ENCODE measurements at places on chromosomes 3 and 15.

- DNase-seq, result no peak
Observed at GRCh38 chr15:99955532-99955931, 222.3 kb upstream of the LYSMD4 start.

- DNase-seq, result no peak
Observed at GRCh38 chr3:24802614-24803013, 308.0 kb upstream of the THRB start.

- no peak for DNase-seq
Observed at GRCh38 chr3:183254487-183255347, 1.7 kb downstream of the B3GNT5 start.

DNA sequence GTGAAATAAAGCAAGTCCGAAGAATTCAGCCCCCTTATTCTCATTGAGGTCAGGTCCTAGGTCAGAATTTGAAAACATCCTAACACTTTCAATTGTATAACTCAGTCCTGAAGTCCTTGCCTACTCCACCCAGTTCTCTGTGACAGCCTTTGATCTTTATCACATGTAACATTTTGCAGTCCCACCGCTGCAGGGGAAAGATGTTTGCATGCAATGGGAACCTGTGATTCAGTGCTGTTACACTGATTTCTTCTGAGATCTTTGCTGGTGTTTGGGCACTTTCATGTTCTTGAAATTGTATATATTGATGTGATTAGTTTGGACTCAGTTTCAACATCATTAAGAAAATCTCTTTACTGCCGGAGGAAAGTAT is 18.0 kb upstream of the SECISBP2L start:
- DNase-seq, result no peak

DNA sequence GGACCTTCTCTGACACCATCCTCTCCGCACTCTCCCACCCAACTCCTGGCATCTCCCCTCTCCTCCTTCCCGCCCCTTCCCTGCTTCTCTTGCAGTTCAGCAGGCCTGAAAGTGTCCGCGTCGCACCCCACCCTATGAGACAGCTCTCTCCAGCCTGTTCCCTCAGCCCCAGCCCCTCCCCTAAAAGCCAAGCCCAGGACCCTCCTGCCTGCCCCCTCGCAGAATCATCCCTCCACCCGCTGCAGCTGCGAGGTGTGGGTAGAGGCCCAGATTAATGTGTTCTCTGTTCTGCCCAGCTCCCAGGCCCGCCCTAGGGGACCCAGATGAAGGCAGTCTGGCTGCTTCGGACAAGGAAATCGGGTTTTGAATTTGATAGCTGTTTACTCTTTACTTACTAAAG is 410 bp downstream of the PRR23E start:
- DNase-seq, result no peak

DNA sequence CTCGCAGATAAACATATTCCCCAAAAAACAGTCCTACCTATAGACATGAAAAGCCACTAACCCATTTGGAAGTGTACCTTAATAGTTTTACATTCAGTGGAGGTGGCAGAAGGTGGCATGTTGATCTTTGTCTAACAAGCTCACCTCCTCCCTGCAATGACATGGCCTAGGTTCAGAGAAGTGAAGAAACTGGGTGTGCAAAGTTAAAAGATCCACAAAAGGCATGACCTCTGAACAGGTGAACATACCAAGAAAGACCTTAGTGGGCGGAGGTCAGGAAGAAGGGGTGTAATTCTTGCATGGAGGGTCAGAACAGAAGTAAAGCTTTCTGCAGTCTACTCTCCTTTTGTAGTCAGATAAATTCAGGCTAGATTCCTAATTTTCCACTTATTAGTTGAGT is 822 bp downstream of the MRPL3 start:
- DNase-seq, result no peak

DNA sequence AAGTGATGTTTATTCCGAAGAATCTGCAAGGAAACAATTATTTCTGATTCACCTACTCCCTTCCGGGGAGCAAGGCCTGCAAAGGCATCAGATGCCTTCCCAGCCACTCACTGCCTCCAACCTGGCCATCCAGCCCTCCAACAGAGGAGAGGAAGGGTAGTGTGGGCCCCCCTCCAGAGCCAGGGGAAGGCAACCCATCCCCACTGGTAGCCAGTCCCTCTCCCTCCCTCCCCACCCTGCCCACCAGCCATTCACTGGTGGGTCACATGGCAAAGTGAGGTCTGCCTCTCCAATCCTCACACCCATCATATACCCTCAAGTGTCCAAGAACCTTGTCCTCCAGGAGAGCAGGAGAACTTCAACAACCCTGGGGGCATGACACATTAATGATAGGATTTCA is 2.4 kb upstream of the VIPR1 start:
- DNase-seq, result no peak

- DNase-seq, result no peak
Observed at GRCh38 chr15:48559285-48559684, 86.2 kb downstream of the FBN1 start.

DNA sequence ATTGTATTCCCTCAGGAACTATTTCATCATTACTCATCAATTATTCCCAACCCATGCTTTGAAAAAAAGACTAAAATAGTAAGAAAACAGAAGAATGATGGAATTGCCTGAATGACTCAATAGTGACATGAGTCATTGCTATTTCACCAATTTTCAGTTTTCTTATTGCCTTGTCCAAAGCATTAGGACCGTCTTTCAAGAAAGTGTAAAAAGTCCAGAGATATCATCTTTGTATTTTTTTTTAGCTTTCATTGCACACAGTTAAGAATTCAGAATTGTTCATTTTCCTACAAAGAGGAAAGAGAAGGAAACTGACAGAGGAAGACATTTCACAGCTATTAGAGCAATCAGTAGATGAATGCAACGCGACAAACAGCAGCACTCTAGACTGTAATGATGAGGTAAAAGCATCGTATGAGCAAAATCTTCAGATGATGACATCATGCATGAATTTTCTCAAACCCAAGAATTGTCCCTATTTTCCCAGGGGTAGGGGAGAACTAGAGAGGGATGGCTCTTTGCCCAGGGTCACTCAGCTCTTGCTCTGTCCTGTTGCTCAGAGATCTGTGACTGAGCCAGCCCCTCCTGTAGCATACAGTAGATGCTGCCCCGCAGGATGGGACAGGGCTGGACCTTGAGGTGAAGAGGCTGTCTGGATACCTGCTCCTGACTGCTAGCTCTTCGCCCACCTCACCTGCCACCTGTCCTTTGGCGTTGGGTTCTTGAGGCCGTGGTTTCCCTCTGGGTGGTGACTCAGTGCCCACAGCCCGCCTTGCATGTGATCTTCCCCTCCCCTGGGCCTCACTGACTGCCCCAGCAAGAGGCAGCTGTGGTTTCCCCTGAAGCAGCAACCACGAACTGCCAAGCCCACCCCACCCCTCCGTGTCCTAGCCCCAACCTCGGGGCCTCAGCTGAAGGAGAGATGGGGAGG is 84.8 kb downstream of the PPCDC start:
- DNase-seq, result no peak

DNA sequence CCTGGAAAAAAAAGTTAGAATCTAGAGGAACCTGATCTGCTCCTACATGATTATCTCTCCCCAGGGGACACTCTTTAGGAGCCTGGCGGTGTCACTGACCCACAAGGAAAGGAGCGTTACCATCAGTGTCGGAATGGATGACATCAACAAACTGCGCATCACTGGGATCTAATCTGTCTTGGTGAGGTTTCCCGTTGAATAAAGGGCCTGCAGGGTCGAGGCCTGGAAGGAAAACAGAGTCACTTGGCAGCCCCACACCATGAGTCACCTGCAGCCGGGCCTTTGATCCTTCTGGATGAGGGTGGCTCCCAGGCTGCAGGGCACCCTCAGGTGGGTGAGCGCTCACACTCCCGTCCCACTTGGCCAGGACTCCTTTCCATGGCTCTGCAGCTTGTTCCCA is 25.0 kb downstream of the LIPH start:
- no peak for DNase-seq

GRCh38 chr3:172716476-172716875 is 5.6 kb upstream of the NCEH1 start:
- no peak for DNase-seq

- no peak for DNase-seq
Observed at GRCh38 chr15:47862402-47862801, 145.1 kb downstream of the SEMA6D start.

DNA sequence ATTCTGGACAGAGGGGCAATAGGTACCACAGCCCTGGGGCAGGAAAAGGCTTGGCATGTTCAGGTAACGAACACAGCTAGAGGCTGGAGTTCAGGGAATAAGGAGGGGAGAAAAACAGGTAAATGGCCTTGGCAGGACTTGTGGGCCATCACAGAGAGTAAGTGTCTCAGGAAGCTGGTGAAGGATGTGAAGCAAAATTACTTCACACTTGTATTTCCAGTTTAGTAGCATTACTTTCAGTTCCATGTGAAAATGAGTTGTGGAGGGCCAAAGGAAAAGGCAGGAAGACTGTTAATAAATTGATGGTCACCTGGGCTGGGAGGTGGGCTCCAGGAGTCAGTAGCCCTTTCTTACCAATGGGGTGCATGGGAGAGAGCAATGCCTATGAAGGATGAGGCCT is 25.6 kb downstream of the TRIM42 start:
- DNase-seq, result no peak

DNA sequence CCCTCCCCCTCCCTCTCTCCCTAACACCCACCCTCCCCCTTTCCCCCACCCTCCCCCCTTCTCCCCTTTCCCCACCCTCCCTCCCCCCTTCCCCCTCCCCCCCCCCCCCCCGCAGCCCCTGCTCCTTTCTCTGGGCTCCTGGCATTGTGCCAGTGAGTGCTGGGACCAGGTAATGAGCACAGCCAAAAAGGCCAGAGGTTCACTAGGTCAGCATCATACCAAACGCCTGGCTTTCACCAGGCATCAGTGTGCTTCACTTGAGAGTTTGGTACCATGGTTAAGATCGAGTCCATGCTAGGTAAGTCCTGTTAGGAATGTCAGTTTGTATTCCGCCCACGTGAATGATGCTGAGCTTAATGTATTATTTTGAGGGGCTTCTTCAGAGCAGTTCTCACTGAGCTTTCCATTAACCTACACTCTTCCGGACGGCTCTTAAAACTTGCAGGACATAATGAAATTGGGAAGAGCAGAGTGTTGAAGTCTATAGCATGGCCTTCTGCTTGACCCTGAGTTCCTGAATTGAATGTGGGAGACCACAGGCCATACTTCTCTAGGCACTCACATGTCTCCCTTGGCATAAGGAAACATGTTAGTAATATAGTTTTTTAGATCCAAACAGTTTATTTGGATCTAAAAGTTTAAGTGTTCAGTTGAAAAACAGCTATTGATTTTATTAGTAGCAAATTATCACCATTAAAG is 45.6 kb downstream of the SENP2 start:
- DNase-seq, result no peak

DNA sequence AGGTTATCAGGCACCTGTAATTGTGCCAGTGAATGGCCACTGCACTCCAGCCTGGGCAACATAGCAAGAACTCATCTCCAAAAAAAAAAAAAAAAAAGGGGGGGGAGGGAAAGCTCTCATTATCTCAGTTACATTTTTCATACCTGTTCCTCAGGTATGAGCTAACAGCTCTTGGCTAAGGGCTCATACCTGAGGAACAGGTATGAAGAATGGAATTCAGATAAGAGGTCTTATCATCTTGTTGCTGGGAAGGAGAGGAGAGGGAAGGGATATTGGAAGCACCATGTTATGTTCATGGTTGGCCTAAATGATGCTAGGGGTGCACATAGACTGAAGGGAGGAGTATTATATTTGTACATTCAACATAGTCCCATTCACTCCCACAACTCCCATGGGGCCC is 2.6 kb downstream of the SLC15A2 start:
- no peak for DNase-seq

GRCh38 chr3:35832140-35832571 is 192.8 kb downstream of the ARPP21 start:
- DNase-seq, result no peak

GRCh38 chr15:67914537-67915460 is 75.0 kb upstream of the RNU6-1 start:
- peak; percentile 14 for DNase-seq

DNA sequence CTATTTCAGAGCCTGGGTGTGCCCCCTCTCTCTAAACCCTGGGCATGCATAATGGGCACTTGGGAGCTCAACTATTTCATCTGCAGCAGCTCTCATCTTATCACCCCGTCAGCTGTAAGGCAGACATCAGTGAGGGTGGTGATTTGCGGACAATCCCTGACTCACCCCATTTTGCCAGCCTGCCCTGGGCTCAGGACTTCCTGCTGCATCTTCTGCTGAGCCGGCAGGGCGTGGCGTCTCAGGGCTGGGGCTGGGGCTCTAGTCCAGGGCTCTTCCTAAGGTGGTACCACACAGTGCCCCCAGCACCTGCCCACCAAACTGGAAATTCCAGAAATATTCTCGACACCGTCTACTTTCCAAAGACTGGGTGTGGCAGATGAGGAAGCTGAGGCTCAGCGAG is 925 bp upstream of the PSTPIP1 start:
- no peak for DNase-seq

GRCh38 chr3:71356265-71356664 is 227.3 kb downstream of the FOXP1 start:
- no peak for DNase-seq

DNA sequence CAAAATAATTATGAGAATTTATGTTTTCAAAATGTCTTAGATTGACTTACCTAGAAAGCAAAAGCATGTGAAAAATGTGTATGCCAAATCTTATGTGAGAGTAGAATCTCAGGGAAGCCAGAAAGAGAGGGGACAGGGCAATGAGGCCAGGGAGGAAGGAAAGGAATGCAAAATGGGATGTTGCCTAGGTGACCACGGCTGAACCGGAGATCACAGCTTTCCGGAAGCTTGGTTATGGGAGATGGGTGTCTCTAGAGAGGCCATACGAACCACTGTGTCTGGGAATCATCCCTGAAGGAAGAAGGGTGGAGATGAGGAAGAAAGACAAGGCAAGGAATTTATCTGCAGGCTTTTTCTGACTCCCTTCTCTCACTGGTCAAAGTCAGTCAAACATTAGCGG is 76.0 kb downstream of the SUCLG2 start:
- peak; percentile 28 for DNase-seq

DNA sequence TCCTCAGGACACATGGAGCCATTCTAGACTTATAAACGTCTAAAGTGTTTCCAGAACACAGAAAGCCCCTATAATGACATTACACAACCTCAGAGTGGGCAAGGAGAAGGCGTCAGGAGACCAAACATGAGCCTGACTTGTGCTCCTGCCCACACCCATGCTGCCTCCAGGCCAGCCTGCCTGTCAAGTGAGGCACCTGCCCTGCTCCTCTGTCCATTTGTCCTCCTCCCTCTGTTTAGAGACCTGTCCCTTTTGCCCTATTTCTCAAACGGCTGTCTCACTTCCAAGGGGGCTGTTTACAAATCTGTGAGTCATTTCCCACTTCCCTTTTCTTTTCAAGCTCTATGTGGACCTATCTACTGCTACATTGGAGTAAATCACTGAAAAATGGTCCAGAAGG is 21.0 kb downstream of the ZDHHC3 start:
- DNase-seq, result no peak

- no peak for DNase-seq
Observed at GRCh38 chr3:100205171-100205570, 55.6 kb upstream of the TBC1D23 start.
